Left kidney (tissue), 8 donors: ENCODE measurements at places on chromosomes 2 and 18.

- no peak for DNase-seq
Measured at GRCh38 chr2:188647430-188648070, 326.6 kb upstream of the COL3A1 start.

- DNase-seq: no peak
Measured at GRCh38 chr2:86032861-86033595, 72.7 kb downstream of the POLR1A start.

GRCh38 chr2:103520547-103520946 is 758.7 kb downstream of the TMEM182 start:
- DNase-seq: no peak

- no peak for DNase-seq
Measured at GRCh38 chr2:96485350-96485749, 19.8 kb downstream of the NEURL3 start.

DNA sequence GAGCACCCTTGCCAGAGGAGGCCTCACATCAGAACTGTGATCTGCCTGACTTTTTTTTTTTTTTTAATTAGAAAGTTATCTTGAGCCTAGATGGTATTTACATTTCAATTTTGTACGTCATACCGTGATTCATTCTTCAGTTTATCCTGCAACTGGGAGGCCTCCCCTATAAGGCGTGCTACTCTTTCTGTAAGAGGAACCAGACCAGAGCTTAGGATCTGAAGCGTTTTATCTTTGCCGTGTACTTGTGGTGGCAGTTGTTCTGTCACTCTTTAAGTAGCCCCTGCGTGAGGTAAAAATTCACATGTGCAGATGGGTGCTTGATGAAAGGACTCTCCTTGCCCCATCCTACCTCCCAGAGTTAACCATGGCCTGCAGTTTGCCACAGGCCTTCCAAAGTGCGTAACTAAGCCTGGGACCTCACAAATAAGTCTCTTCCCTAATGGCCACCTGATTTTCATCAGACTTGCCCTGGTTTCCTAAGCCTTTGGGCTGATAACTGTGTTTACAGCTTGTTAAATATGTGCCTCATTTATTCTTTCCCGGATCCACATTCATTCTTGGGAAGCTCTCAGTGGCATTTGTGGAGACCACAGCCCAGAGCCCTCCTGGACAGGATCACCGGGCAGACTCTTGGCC is 96.0 kb downstream of the MTCL1 start:
- DNase-seq: no peak

- DNase-seq: no peak
Measured at GRCh38 chr2:143248631-143249030, 119.4 kb downstream of the ARHGAP15 start.
